ENCODE measurements at places on chromosomes 2 and 18. TPM values are rescaled to one million over a fixed set of nuclear protein-coding genes. Genes with fewer than 3 reads are reported as not detected.

- no peak for DNase-seq
Observed at GRCh38 chr2:168602846-168603401, 146.9 kb downstream of the CERS6 start.

GRCh38 chr18:10490401-10491165, 35.2 kb upstream of the NAPG start:
- DNase-seq: peak; percentile 31

DNA sequence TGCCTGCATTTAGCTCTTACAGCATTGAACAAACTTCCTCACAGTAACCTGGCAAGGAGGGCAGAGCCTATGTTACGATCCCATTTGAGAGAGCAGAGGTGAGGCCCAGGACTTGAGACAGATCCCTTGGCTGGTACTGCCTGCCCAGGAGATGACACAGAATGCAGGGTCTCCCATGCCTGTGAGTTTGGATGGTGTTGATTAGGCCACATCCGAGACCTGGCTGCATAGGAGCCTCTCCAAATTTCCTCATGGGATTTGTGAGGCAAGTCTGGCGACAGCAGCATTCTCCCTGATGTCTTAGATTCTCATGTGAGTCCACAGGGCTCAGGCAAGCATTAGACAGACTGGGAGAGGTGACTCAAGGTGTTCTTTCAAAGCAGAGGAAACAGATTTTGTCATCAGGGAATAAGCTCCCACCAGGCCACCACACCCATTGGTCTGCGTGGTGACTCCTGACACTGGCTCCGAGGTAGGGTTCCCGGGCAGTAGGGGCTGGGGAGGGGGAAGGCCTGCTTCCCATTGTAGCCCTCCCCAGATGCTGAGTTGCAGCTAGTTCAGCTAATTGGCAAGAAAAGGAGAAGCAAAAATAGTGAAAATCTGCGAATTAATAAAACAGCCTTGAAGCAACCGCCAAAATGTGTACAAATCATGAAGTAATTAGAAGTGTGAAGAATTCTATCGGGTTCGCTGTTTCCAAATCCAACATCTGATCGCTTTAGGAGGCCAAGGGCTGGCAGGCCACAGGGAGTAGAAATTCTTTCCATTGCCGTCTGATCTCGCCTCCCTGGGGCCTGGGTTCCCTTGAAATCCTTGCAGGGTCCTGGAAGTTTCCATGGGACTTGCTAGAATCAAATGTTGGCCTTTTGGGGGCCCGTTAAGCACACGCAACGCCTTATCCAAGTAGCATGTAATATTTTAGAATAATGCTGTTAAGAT, 68.0 kb downstream of the MAPK4 start:
- DNase-seq: no peak

DNA sequence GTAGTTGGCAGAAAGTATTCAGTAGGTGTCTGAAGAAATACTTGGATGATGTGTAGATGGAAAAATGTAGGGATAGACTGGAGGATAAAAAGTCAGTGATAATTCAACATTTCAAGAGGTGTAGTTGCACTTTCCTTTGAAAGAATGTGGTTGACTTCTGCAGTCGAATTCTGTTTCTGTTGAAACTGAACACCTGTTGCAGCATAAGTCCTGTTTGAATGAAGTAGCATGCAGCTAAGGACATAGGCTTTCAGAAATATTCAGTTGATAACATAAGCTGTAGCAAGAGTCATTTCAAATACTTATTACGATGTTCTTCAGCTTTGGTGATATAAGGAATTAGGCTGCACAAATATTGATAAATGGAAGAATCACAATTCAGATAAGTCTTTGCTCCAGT, 337.9 kb upstream of the LRRTM1 start:
- DNase-seq: no peak

REG3A gene
- total RNA-seq: not detected

C2orf66 gene
- total RNA-seq: 1.4 TPM
